ENCODE measurements at places on chromosomes 3 and 15. TPM values are rescaled to one million over a fixed set of nuclear protein-coding genes. Genes with fewer than 3 reads are reported as not detected.

Gene KLF15
- 0.22 TPM for total RNA-seq

- DNase-seq, result peak; percentile 35
Measured at GRCh38 chr3:56980798-56981390, 79.6 kb upstream of the SPATA12 start.

Gene ILDR1
- not detected for total RNA-seq

- DNase-seq, result no peak
Measured at GRCh38 chr3:32910954-32911353, 40.5 kb upstream of the CCR4 start.

DNA sequence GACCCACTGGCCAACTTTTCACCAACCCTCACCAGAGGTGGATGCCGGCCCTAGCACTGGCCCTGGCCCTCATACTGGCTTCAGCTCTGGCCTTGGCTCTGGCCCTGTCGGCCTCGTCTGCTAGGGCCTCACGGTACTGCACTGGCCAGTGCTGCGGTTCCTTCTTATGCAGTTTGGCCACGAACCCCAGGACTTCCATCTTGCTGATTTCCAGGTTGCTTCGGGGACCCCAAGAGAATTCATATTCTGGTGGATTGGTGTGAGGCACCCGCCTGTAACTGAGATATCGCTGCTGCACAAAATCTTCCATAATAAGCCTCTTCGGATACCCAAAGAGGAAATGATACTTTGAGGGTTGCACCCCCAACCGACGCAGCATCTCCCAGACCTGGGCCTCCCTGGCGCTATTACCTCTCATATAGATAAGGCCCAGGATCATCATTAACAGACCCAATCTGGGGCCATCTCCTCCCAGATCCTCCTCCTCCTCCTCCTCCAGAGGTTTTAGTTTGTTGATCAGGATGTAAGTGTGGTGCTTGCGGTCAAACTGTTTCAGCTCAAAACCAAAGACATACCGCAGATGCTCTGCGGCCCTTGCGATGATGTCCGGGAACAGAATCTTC, 883 bp downstream of the MAGEF1 start:
- no peak for DNase-seq

DNA sequence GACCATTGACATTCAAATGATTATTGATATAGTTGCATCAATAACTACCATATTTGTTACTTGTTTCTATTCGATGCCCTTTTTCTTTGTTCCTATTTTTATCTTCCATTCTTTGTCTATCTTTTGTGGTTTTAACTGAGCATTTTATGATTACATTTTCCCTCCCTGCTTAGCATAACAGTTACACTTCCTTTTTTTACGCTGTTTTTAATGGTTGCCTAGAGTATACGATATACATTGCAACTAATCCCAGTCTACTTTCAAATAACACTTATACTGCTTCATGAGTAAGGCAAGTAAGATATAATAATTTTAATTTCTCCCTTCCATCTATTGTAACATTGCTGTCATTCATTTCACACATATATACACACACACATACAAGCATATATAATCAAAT, 26.3 kb downstream of the COL6A6 start:
- DNase-seq, result no peak

Gene TTLL13
- not detected for total RNA-seq

Gene DGKG
- total RNA-seq, result 1.2 TPM

GRCh38 chr15:51793521-51794305, 35.7 kb upstream of the TMOD3 start:
- no peak for DNase-seq

DNA sequence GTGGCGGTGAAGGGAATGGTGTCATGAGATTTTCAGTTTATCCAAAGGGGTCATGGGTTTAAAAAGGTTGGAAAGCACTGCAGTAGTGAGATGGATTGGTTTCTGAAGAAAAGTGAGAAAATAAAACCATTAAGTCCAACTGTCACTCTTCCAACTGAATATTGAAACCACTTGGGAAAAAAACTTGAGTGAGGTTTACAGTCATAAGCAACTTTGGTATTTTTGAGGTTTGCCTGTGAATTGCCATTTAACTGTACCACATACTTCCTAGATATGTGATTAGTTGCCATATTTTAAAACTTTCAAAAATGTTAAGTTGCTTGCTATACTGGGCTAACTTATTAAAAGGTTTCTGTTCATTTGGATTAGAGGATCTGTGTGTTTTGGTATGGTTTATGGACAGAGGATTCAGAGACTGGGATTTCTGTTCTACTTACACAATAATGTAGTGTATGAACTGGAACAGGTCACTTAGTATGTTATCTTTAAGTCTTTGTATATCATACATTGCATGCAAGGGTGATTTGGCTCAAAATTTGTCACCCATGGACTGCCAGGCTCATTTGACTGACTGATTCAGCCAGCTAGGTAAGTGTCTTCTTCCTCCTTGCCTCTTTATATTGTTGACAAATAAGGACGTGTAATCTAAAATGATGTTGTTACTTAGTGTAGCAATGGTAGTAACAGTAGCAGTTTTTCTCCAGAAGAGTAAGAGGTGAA, 201.4 kb upstream of the EOMES start:
- DNase-seq, result no peak

- no peak for DNase-seq
Measured at GRCh38 chr3:129211772-129212171, 28.1 kb upstream of the CNBP start.

GRCh38 chr15:67212684-67213367, 41.6 kb downstream of the AAGAB start:
- DNase-seq, result no peak

DNA sequence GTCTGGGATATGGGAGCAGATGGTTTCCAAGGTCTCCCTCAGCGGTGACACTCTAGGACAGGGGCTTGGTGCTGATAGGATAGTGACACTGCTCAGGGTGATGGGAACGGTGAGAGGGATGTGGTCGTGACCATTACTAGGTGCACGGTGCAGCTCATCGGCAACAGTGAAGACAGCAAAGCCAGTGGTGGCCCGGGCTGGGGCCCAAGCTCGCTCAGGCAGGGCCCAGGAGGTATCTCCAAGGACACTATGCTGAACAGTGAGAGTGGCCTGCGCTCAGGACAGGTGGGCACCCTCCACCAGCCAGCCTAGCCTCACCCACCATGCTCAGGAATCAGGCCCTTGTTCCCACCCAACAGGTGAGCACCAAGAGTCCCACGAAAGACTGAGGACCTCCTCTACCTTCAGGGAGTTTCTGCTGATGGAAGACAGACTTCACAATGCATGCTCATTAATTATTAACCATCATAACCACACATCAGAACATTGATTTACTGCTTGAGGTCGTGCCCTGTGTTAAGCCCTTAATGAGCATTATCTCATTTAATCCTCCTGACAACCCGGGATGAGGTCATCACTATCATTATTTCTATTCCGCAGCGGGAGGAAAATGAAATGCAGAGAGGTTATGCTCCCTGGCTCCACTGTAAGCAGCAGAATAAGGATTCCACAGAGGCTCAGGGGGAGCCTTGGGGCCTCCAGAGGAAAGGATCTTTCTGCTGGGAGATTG, 269.4 kb downstream of the UACA start:
- no peak for DNase-seq

DNA sequence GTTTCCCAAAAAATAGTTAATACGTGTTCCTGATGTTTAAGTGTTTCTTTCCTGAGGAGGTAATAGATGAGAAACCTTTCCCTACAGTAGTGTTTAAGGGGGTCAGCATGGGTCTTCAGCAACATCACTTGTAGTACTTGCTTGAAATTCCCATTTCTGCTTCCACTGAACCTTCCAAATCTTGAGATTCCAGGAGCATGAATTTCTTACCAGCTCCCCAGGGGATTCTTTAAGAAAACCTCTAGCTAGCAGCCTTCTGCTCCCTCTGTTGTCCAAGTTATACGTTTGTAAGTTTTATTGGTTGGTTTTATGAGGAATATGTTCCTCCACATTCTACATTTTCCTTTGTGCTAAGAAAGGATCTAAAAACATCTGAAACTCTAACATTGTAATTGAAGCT, 38.2 kb upstream of the ACP3 start:
- no peak for DNase-seq

- DNase-seq, result no peak
Measured at GRCh38 chr15:49135911-49136310, 19.5 kb downstream of the COPS2 start.

Gene ALDH1A2
- 0.53 TPM for total RNA-seq

GRCh38 chr3:188663839-188664238, 507.9 kb upstream of the TPRG1 start:
- no peak for DNase-seq

- no peak for DNase-seq
Measured at GRCh38 chr15:92638291-92638708, 17.3 kb downstream of the FAM174B start.

DNA sequence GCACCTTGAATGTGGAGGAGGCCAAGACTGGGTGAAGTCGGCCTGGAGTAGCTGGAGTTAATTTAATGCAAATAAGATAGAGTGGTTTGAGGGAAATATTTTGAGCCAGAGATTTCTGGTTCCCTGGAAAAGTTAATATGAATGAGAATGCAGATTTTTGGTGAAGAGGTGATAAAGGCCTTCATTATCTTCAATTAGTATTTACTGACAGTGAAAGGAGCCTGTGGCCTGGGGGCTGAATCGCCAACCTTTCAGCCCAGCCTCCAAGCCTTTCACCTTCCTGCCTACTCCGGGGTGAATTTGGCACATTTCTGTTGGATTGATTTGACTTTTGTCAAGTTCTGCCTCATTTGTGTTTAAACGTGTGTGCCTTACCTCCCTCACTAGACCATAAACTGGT, 147.8 kb downstream of the SOX2 start:
- no peak for DNase-seq

- no peak for DNase-seq
Measured at GRCh38 chr3:41198526-41198925, 779 bp upstream of the CTNNB1 start.

Gene KY
- total RNA-seq, result not detected

Gene CCDC54
- not detected for total RNA-seq

DNA sequence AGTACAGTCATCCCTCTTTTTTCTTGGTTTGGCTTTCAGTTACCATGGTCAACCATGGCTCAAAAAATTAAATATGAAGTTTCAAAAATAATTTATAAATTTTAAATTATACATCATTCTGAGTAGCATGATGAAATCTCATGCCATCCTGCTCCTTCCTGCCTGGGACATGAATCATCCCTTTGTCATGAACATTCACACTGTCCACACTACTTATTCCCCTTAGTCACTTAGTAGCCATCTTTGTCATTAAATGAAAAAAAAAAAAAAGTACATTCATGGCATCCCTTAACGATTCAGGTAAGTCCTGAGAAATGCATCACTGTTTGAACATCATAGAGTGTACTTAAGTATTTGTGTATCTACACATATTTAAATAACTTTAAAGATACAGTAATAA, 1046.3 kb downstream of the ROBO2 start:
- DNase-seq, result no peak

DNA sequence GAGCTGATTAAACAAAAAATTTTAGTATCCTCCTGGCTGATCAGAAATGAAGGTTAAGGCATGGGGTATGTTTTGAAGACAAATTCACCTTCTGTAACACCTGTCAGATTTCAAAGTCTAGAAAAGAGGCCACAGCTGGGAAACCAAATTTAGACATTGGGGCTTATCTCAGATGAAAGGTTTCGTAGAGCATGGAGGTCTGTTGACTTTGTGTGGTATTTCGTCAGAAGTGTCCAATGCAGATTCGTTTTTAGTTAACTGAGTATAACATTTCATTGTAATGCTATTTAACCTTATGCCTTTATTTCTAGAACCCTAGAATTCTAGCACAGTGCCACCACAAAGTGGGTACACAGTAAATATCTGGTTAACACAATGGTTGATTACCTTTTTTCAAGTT, 61.7 kb downstream of the FNDC3B start:
- DNase-seq, result no peak

Gene ROBO2
- total RNA-seq, result not detected

All from activated T-cell treated with anti-CD3 and anti-CD28 coated beads, Interleukin-2, amount 50 U/mL, for 4 hours (primary cell).